CD4-positive, alpha-beta T cell treated with Interleukin-15 for 4 hours (primary cell): ENCODE measurements at places on chromosomes 4 and X.

DNA sequence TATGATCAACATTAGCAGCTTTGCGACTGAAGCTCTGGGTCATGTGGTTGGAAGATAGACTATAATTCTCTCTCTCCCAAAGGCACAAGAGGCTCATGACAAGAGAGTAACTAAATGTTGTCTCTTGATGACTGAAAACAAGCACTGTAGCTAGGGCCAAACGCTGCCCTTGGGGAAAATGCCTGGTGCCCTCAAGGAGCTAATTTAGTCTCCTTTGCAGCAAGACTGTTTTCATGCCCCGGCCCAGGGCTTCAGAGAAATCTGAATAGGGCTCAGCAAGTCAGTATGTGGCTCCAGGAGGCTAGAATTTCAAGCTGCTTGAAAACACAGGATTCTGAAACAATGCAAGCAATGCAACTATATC is 411.9 kb downstream of the GPAT3 start:
- no peak for DNase-seq

GRCh38 chr4:168831919-168832762 is 177.9 kb downstream of the CBR4 start:
- peak; percentile 35 for DNase-seq

DNA sequence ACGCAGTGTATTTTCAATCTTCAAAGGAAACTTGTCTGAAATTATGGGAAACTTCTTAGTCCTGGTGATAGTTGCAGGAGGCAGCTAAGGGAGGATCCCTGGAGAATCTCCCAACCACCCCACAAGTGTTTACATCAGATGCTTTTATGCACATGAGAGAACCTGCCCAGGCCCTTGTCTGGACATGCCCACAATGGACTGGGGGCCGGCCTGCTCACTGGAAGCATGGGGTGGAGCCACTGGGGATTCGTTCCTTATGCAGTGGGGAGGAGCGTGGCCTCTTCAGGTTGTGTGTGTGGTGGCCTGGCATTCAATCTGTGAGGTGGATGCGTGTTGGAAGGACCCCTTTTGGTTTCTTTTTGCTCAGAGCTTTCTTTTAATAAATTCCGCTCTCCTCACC is 398.7 kb upstream of the PPP1R2C start:
- no peak for DNase-seq

- no peak for DNase-seq
Measured at GRCh38 chr4:185965426-185966384, 103.3 kb upstream of the TLR3 start.

- DNase-seq = no peak
Measured at GRCh38 chrX:100491174-100491573, 81.1 kb upstream of the PCDH19 start.

- no peak for DNase-seq
Measured at GRCh38 chrX:32408389-32408788, 803.0 kb downstream of the DMD start.

DNA sequence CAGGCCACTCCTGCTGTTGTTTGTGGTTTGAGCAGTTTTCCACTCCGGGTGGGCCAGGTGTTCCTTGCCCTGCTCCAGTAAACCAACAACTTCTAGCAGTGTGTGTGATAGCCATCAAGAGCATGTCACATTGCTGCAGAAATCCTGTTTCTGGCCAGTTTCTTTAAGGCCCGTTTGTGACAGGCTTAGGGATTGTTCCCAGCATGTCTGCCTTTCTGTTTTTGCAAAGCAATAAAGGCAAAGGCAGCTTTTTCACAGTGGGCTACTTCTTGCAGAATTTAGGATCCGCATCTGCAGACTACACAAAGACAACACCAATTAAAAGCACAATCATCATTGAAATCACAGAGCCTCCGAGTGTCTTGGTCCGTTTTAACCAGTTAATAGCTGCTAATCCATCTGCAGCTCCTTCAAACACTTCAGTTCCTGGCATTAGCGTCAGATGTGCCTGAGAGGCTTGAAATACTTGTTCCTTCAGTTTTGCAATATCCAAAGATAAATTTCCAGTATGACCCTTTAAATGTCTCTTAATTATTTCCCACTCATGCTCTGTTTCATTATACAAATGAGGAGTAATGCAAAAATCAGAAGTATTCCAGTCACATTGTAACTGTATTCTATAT is 65.1 kb downstream of the ADAM29 start:
- DNase-seq = no peak

- DNase-seq = no peak
Measured at GRCh38 chrX:26557691-26558321, 341.8 kb downstream of the MAGEB5 start.

GRCh38 chrX:150197388-150197787 is 165.7 kb upstream of the MAMLD1 start:
- no peak for DNase-seq

DNA sequence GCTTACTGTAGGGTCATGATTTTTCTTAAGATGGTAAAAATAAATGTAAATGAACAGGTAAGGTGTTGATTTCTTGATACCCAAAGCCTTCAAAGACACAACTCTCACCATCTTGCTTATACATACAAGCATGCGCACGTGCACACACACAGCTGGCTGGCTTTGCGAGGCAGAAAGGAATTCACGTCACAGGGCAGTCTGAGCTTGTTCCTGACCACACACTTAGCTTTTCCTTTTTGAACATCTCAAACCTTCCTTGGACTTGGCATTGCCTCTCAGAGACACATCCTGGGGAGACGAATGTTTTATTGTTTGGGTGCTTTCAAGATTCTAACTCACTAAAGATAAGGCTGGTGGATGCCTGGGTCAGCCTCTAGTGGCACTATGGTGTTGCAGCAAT is 175.0 kb downstream of the NHS start:
- no peak for DNase-seq

- no peak for DNase-seq
Measured at GRCh38 chr4:140284456-140284855, 89.0 kb upstream of the SCOC start.

GRCh38 chr4:100170986-100171385 is 19.3 kb downstream of the DDIT4L start:
- no peak for DNase-seq
